Smooth muscle cell of the pulmonary artery (primary cell): ENCODE measurements at places on chromosomes 3 and 15. TPM values are rescaled to one million over a fixed set of nuclear protein-coding genes. Genes with fewer than 3 reads are reported as not detected.

LRRIQ4 gene
- total RNA-seq: 0.07 TPM in 2 replicates

RASGRP1 gene
- total RNA-seq: 1.1 and 5.1 TPM in 2 replicates

HACD3 gene
- 94.3 and 94.8 TPM in 2 replicates for total RNA-seq

CTXND1 gene
- total RNA-seq: not detected in 2 replicates

TMCO5A gene
- total RNA-seq: not detected in 2 replicates

PLCH1 gene
- total RNA-seq: under 0.01 and 0.03 TPM in 2 replicates

TRAK1 gene
- 45.0 and 48.8 TPM in 2 replicates for total RNA-seq

CADPS gene
- total RNA-seq: 0.17 and 3.3 TPM in 2 replicates

TM4SF18 gene
- total RNA-seq: 0.07 and 0.72 TPM in 2 replicates

FEZF2 gene
- total RNA-seq: not detected in 2 replicates

IGF2BP2 gene
- total RNA-seq: 29.5 and 39.6 TPM in 2 replicates

GOLGA8Q gene
- 1.1 and 1.9 TPM in 2 replicates for total RNA-seq

TEX55 gene
- not detected in 2 replicates for total RNA-seq

GOLGA6L10 gene
- 0.85 and 1.3 TPM in 2 replicates for total RNA-seq

SEMA6D gene
- 4.4 and 12.3 TPM in 2 replicates for total RNA-seq

MYLK gene
- total RNA-seq: 235 and 500 TPM in 2 replicates

TOPAZ1 gene
- not detected in 2 replicates for total RNA-seq

TTC21A gene
- total RNA-seq: 3.2 and 6.8 TPM in 2 replicates

TF gene
- 0.20 and 0.43 TPM in 2 replicates for total RNA-seq

RETNLB gene
- total RNA-seq: not detected in 2 replicates

BRK1 gene
- 80.3 and 90.6 TPM in 2 replicates for total RNA-seq

CYP1A2 gene
- not detected in 2 replicates for total RNA-seq

MKRN3 gene
- total RNA-seq: 0.43 and 1.5 TPM in 2 replicates

HCN4 gene
- under 0.01 TPM in 1 of 2 replicates, not detected in the other for total RNA-seq

VGLL3 gene
- 17.9 and 93.0 TPM in 2 replicates for total RNA-seq

GP5 gene
- 0.33 and 0.69 TPM in 2 replicates for total RNA-seq

FOXB1 gene
- total RNA-seq: not detected in 2 replicates

SLC22A14 gene
- 0.46 and 0.66 TPM in 2 replicates for total RNA-seq

CPN2 gene
- not detected in 2 replicates for total RNA-seq

HERC2 gene
- total RNA-seq: 72.0 and 92.2 TPM in 2 replicates

PYGO1 gene
- total RNA-seq: 9.1 and 10.1 TPM in 2 replicates

UBAP1L gene
- 2.2 and 2.4 TPM in 2 replicates for total RNA-seq

ANKRD34C gene
- not detected in 2 replicates for total RNA-seq

ADAMTS9 gene
- 3.7 and 8.1 TPM in 2 replicates for total RNA-seq

ECE2 gene
- 0.17 TPM in 1 of 2 replicates, not detected in the other for total RNA-seq

PCBP4 gene
- 35.6 and 62.8 TPM in 2 replicates for total RNA-seq

PTH1R gene
- 0.20 and 2.1 TPM in 2 replicates for total RNA-seq

SLC51A gene
- not detected in 2 replicates for total RNA-seq

KATNBL1 gene
- total RNA-seq: 31.6 and 35.9 TPM in 2 replicates

GNAT1 gene
- not detected in 2 replicates for total RNA-seq

TM4SF4 gene
- total RNA-seq: 0.89 and 2.4 TPM in 2 replicates

CDHR4 gene
- 0.07 TPM in 1 of 2 replicates, not detected in the other for total RNA-seq

GABRR3 gene
- not detected in 2 replicates for total RNA-seq

CNOT10 gene
- 23.6 and 26.5 TPM in 2 replicates for total RNA-seq

RAB6B gene
- 1.7 and 4.2 TPM in 2 replicates for total RNA-seq

PLA1A gene
- total RNA-seq: 0.13 and 0.30 TPM in 2 replicates

CFAP92 gene
- total RNA-seq: 0.13 TPM in 1 of 2 replicates, not detected in the other

UBXN7 gene
- total RNA-seq: 21.2 and 30.6 TPM in 2 replicates

RPLP1 gene
- 47.8 and 48.5 TPM in 2 replicates for total RNA-seq

CYP8B1 gene
- total RNA-seq: not detected in 2 replicates

DZIP1L gene
- total RNA-seq: 25.7 and 28.9 TPM in 2 replicates

CPEB1 gene
- total RNA-seq: 9.0 and 14.1 TPM in 2 replicates

CCDC71 gene
- 14.1 and 18.4 TPM in 2 replicates for total RNA-seq

ATP13A3 gene
- total RNA-seq: 808 and 913 TPM in 2 replicates
